ENCODE measurements at places on chromosomes 7 and 10. TPM values are rescaled to one million over a fixed set of nuclear protein-coding genes. Genes with fewer than 3 reads are reported as not detected.
A peak's percentile ranks its signal among the peaks of the same experiment; 100 is the strongest.

NPC1L1 gene
- 0.07 TPM for total RNA-seq

MEOX2 gene
- not detected for total RNA-seq

HOXA3 gene
- total RNA-seq = not detected

DNA sequence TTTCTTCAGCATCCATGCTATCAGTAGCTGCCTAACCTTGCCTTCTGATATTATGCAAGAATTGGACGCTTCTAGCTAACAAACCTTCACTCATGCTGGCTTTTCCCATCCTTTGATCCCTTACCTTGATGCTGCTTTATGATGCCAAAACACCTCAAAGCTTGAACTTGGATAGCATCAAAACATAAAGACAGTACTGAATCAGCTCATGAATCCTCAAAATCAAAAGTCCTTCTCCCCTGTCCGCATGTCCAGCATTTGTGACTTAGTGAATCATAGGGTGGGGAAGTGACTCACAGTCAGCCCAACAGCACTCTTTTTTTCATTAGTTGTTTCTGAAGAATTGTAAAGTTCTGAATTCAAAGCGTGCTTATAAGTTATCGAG is 89.5 kb upstream of the PIK3CG start:
- peak overlapping the region; percentile 88 for H3K27ac ChIP-seq
- no peaks in the 10 kb centered on the region for H3K27me3 ChIP-seq
- peak; percentile 84 for DNase-seq
- no peaks in the 10 kb centered on the region for H3K36me3 ChIP-seq
- peaks cover 34% of the 10 kb centered on the region for H3K4me1 ChIP-seq

DNA sequence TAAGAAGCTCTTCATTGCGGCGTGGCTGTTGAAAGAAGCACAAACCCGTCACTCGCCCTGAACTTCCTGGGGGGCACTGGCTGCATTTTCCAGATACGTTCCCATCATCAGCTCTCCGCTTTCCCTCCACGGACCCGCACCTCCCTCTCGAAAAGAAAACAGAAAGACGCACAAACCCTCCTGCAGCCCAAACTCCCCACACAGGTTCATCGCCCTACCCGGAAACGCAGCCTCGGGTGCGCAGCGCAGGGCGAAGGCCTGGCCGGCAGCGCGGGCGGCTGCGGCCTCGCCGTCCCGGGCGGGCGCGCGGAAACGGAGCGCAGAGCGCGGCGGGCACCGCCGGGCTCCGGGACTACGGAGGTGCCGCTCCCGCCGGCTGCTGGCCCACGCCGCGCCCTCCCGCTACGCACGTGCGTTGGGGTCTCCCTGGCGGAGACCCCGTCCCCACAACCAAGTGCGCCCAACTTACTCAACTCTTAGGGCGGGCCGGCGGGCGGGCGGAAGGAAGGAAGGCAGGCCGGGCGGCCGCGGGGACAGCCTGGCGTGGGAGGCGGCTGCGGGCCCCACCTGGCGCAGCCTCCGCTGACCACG is 822 bp downstream of the ZNF800 start:
- no peaks in the 10 kb centered on the region for H3K27me3 ChIP-seq
- DNase-seq = peak; percentile 26
- peak overlapping the region; percentile 81 for H3K27ac ChIP-seq
- peak overlapping the region; percentile 94 for H3K4me3 ChIP-seq

DNA sequence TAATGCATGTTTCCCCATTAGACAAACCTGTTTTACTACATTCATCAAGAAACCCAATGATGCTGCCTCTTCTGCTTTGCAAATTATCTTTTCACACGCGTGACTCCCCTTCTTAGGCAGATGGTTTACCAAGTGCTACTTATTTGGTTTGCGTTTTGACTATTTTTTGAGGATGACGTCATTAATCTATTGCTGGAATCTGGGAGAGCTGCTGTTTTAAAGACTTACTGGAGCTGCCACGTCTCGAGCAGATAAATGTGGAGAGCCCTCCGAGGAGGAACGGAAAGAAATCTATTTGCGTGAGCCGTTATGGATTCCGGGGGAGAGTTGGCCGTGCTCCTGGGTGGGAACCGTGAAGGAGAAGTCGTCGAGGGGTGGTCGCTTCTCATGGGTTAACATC is 19.7 kb downstream of the INSYN2A start:
- H3K27ac ChIP-seq = no peak overlapping the region
- DNase-seq = no peak
- no peak overlapping the region for H3K4me3 ChIP-seq
- H3K4me1 ChIP-seq = no peaks in the 10 kb centered on the region
- no peaks in the 10 kb centered on the region for H3K27me3 ChIP-seq
- H3K36me3 ChIP-seq = no peaks in the 10 kb centered on the region

GRCh38 chr10:46549171-46550075 is 7.0 kb downstream of the GPRIN2 start:
- no peak overlapping the region for H3K27ac ChIP-seq
- no peak for DNase-seq
- no peak overlapping the region for H3K4me3 ChIP-seq

DNA sequence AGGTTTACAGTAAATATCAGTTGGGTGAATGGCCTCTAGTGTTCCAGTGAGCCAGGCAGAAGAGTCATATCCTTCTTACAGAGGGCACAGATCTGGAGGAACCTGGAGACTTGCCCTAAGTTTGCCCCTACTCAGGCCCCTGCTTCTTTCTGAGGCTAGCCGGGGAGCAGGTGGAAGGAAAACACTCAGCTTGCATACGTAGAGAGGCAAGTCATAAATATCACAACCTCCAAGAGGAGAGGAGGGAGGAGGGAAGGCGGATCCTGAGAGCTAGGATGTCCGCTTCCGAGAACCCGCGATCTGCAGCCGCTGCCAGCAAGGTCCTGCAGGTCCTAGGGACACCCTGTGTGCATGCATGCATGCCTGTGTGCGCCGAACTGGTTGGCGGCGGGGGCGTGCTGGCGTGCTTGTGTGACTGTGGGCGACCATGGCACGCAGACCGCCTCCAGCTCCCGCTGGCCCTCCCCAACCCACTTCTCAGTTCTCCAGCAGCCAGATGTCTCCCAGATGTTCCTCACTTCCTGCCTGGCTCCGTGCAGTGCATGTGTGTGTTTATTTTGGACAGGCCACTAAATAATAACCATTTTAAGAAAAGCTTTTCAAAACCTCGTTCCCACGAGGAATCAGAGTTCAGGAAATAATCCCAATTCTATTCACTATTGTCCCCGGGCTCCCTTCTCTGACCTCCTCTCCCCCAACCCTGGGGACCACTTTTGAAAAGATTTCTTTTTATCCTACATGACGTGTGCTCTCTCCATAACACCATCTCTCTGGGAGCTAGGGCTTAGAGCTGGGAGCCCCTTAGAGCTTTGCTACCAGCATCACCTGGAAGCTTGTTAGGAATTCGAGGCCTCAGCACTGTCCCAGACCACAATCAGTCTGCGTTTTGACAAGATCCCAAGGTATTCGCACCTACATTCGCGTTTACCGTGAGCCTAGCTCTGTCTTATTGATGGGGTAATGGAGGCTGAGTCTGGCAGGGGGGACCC is 32.4 kb downstream of the UNC5B start:
- H3K36me3 ChIP-seq = no peaks in the 10 kb centered on the region
- no peak overlapping the region for H3K4me3 ChIP-seq
- no peak overlapping the region for H3K27ac ChIP-seq
- H3K27me3 ChIP-seq = no peaks in the 10 kb centered on the region
- peak; percentile 70 for DNase-seq

DNA sequence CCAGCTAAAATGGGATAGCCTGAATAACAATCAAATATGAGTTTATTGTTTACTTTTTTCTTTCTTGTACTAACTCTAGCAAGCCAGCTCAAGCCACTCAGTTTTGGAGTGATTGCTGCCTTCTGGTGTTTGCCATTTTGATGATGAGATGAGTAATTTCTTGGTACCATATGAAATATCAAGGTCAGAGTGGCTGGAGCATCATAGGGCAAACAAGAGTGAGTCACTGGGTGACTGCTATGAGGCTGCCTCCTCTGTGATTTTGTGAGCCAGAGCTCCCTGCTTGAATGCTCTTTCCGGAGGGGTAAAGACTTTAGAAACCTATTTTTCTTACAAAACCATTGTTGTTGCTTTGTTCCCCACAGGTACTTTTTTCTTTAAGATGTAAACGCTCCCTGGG is 295.6 kb downstream of the PRKG1 start:
- H3K36me3 ChIP-seq = no peaks in the 10 kb centered on the region
- H3K4me1 ChIP-seq = peaks cover 2% of the 10 kb centered on the region
- DNase-seq = peak; percentile 41
- H3K27ac ChIP-seq = no peak overlapping the region
- H3K4me3 ChIP-seq = no peak overlapping the region

DNA sequence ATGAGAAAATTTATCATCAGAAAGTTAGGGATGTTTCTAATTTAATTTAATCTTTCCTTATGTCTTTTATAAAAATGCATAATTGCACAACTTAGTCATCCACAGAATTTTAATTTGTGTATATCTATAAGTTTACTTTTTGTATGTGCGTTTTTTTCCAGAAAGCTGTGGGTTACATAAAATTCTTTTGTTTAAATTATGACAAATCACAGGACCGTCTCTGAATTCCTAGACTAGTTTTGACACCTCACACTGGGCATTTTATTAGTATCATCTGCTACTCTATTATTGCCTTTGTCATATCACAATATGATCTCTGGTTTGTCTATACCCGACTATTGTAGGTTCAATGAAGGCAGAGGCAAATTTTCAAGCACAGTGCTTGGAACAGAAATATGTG is 482.4 kb upstream of the SEMA3D start:
- no peaks in the 10 kb centered on the region for H3K27me3 ChIP-seq
- H3K36me3 ChIP-seq = no peaks in the 10 kb centered on the region
- DNase-seq = no peak
- H3K4me1 ChIP-seq = no peaks in the 10 kb centered on the region

GRCh38 chr7:132309102-132309805 is 267.0 kb downstream of the PLXNA4 start:
- no peaks in the 10 kb centered on the region for H3K36me3 ChIP-seq
- H3K4me1 ChIP-seq = no peaks in the 10 kb centered on the region
- H3K27ac ChIP-seq = no peak overlapping the region
- no peak overlapping the region for H3K4me3 ChIP-seq
- H3K27me3 ChIP-seq = peaks cover 2% of the 10 kb centered on the region
- no peak for DNase-seq

- no peak for DNase-seq
- H3K27me3 ChIP-seq = no peaks in the 10 kb centered on the region
- H3K4me3 ChIP-seq = no peak overlapping the region
Measured at GRCh38 chr7:40455485-40455884, 320.7 kb downstream of the SUGCT start.

DNA sequence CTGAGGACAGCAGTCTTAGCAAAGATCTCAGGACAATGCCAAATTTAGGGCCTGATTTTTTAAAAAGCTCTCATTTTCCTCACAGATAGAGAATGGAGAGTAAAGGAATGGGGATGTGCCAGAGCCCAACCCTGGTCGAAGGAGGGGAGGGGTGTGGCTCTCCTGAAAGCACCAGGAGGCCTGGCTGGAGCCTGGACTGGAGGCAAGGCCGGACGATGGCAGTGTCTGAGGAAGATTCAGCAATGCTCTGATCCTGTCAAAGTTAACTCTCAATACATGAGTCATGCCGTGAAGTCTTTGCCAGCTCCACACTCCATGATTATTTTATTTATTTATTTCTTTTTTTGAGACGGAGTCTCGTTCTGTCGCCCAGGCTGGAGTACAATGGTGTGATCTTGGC is 108.3 kb downstream of the UPF2 start:
- no peak overlapping the region for H3K4me3 ChIP-seq
- H3K36me3 ChIP-seq = peaks cover 22% of the 10 kb centered on the region
- no peaks in the 10 kb centered on the region for H3K27me3 ChIP-seq
- no peaks in the 10 kb centered on the region for H3K4me1 ChIP-seq
- H3K27ac ChIP-seq = no peak overlapping the region
- peak; percentile 23 for DNase-seq

DNA sequence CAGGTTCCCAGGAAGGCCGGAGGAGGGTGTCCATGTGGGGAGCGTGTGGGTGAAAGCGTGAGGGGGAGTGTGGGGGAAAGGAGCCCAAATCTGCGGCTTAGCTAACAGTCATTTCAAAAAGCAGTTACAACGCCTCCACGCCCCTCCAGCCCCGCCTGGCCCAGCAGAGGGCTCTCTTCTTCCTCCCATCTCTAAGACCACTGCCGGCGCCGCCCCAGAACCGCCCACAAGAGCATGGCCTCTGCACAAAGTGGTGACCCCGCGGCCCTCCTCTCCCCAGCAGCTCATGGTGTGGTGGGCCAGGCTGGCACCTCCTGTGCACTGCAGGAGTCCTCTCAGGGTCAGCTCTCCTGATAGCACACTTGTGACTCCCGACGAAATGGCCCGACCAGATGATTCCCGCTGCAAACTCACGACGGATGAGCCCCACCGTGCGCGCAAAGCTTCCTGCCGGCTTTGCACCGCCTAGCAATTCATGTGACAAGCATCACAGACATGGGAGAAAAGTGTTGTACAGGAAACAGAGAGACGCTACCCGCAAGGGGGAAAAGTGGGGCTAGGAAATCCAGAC is 12.4 kb upstream of the HUS1 start:
- no peak overlapping the region for H3K27ac ChIP-seq
- H3K27me3 ChIP-seq = no peaks in the 10 kb centered on the region
- H3K4me1 ChIP-seq = peaks cover 7% of the 10 kb centered on the region
- H3K4me3 ChIP-seq = peak overlapping the region; percentile 73
- no peaks in the 10 kb centered on the region for H3K36me3 ChIP-seq

- no peak overlapping the region for H3K4me3 ChIP-seq
- H3K27ac ChIP-seq = no peak overlapping the region
- no peak for DNase-seq
- H3K4me1 ChIP-seq = peaks cover 11% of the 10 kb centered on the region
- no peaks in the 10 kb centered on the region for H3K36me3 ChIP-seq
- H3K27me3 ChIP-seq = no peaks in the 10 kb centered on the region
Measured at GRCh38 chr10:75355706-75356105, 45.9 kb downstream of the ZNF503 start.

- no peak overlapping the region for H3K4me3 ChIP-seq
- no peaks in the 10 kb centered on the region for H3K27me3 ChIP-seq
- H3K4me1 ChIP-seq = no peaks in the 10 kb centered on the region
- DNase-seq = no peak
Measured at GRCh38 chr7:70165477-70166170, 567.3 kb downstream of the AUTS2 start.

GRCh38 chr7:55083206-55083605 is 64.4 kb downstream of the EGFR start:
- no peaks in the 10 kb centered on the region for H3K27me3 ChIP-seq
- H3K4me3 ChIP-seq = no peak overlapping the region
- no peaks in the 10 kb centered on the region for H3K36me3 ChIP-seq
- peak overlapping the region; percentile 68 for H3K27ac ChIP-seq

GRCh38 chr7:135831455-135832195 is 83.0 kb upstream of the FAM180A start:
- peaks cover 3% of the 10 kb centered on the region for H3K27me3 ChIP-seq
- DNase-seq = no peak
- no peaks in the 10 kb centered on the region for H3K36me3 ChIP-seq

DNA sequence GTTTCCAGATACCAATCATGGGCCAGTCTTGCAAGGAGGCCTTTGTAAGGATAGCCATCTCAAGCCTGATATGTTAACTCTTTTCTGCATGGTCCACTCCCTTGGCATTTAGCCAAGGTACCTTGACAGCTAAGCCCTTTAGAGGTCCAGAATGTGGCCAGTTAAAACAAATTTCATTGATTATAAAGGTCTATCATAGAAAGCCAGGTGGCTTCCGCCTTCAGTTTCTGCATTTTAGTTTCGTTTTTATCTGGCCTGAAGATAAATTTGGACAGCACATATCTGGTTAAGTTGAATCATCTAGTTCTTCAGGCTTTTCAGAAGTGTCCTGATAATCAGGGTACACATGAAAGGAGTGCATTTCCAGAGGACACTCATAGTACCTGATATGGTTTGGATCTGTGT is 30.7 kb downstream of the ANKIB1 start:
- H3K4me1 ChIP-seq = no peaks in the 10 kb centered on the region
- DNase-seq = no peak
- H3K4me3 ChIP-seq = no peak overlapping the region

Measured in astrocyte (in vitro differentiated cells and primary cell).